ENCODE measurements at places on chromosomes 7 and 10.

GRCh38 chr7:90611115-90611514 lies 15.0 kb downstream of the CDK14 start:
- no peak for DNase-seq

DNA sequence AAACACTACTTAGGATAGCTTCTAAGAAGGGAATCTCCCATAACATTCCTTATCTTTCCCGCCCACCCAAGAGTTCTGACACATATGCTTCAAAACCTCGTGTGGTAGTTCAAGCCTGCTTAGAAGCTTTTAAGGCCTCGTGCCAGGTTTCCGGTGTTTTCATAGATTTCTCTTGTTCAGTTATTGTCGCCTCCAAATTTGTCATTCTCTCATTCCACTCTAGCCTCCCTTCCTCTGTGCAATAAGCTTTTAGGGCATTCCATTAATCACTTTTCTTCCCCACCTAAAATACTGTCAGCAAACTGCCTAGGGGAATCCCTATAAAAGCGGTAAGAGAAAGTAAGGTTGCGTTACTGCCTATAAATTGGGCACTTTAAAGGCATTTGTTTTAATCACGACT lies 718 bp upstream of the BPGM start:
- no peak for DNase-seq

DNA sequence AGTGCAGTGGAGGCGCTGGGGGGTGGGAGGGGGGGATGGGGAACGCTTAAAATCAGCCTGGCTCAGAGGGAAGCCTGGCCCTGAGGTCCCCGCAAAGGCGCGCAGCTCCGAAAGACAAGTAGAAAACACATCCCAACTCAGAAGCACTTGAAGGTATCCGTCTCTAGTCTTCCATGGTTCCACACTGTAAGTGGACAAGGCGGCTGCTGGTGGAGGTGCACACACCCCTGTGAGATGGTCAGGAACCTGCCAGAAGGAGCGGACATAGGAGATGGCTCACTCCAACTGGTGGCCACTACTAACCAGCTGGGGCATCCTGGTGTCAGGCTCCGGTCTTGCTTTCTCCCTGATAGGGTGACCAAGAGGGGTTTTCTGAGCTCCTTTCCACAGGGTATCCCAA lies 41.7 kb downstream of the CTBP2 start:
- DNase-seq: no peak

GRCh38 chr7:64182036-64182790 lies 24.8 kb upstream of the ZNF735 start:
- DNase-seq: no peak

- DNase-seq: no peak
These were observed 158.1 kb downstream of the AGMO start for GRCh38 chr7:15403751-15404150.

GRCh38 chr10:3432081-3432825 lies 259.7 kb upstream of the PITRM1 start:
- DNase-seq: no peak
